ENCODE measurements at places on chromosomes 4 and X.

DNA sequence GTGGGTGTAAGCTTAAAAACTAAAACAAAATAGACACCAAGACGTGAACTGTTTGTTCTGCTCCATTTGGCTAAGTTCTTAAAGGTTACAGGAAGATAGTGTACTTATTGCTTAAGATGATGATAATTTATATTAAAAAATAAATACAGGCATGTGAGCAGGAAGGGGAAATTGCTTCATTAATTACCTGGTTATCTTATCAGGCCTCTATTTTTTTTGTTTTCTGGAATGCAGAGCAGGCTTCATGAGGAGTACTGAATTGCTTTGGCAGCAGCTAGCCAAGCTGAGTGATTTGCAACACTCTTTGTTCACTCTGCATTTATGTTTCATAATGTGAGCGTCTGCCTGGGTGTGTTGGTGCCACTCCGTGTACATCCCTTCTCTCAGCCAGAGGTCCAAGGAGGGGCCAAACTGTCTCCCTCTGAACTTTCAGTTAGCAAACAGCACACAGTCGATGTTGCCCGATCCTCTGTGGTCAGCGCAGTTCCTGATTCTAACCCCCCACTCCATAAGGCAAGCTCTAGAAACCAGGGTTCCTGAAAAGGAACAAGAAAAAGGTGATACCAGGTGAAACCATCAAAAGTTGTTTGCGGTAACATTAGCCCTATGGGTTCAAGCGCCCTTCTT lies 348.2 kb downstream of the SPRY1 start:
- DNase-seq, result no peak

DNA sequence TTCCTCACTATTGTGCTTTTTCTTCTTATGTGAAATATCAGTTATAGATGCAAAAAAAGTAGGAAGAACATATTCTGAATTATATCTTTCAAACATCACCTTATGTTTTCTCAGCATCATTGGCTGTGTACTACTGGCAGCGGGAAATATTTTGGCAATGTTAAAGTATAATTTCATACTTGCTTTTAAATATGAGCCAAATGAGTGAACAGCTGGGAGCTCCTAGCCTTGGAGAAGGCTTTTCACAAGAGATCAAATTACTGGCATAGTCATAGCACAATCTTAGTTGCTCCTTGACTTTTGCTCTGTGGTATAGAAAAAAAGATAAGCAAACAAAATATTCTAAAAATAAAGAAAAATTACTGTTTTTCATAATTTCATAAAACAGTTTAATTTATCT lies 1575.8 kb upstream of the PABPC4L start:
- no peak for DNase-seq

GRCh38 chr4:47915378-47915777 lies 995 bp upstream of the NFXL1 start:
- DNase-seq, result no peak

DNA sequence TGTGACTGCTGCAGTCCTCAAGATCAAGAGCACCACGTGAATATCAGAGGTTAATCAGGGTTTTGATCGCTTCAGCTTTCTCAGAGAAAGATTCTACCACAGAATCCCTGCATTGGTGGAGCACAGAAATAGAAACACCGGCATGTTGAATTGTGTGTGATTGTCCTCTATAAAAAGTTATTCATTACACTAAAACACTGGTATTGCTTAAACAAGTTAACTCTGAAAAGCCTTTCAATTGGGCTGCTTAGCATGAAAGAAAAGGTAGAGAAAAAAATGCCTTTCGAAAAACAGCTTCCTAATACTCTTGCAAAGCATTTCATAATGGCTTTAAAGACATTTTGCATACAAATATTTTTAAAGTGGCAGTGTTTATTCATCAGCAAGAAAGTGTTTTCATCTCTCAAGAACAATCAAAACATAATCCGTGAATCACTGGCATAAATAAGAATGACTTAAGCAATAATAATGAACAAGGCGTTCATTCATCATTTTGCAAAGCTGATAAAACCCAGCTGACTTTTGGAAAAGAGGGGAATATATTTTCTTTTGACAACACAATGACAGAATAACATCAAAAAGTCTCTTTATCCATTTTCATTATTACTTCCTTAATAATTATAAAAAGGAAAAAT lies 61.1 kb downstream of the HELT start:
- no peak for DNase-seq

DNA sequence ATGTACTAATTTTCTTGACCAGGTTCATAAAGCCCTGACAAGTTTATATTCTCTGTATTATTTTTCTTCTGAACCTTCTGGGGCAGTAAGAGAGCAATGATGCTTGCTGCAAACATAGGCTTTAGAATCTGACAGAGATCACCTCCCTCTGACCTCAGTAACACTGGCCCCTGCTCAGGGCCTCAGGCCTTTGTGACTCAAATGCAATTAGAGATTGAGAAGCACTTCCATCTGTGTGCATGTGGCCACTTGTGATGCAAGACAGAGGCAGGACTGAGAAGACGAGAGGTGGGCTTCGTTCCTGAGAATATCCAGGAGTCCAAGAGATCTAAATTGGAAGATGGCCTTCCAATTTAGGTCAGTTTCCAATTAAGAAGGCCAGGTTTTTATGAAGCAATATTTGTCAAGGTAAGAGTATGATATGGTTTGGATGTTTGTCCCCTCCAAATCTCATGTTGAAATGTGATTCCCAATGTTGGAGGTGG lies 82.8 kb upstream of the VEGFC start:
- DNase-seq, result no peak

DNA sequence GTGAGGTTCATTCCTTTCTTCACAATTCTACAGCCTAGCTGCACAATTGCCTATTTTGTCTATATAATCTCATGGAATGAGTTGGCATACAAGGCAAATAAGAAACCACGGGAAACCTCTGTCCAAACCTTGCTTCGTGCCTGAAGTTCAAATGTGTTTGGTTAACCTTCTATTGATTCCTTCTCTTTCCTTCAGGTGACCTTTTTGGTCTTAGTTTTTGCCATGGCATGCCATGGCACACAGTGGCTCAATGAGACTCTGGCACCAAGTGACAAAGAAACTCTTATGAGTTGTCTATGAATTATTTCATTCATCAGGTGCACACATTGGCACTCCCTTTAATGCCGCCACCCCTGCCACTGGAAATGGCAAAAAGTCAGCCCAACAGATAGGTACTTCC lies 101.8 kb downstream of the PPARGC1A start:
- DNase-seq, result no peak
